ENCODE measurements at places on chromosomes 1 and 21.

DNA sequence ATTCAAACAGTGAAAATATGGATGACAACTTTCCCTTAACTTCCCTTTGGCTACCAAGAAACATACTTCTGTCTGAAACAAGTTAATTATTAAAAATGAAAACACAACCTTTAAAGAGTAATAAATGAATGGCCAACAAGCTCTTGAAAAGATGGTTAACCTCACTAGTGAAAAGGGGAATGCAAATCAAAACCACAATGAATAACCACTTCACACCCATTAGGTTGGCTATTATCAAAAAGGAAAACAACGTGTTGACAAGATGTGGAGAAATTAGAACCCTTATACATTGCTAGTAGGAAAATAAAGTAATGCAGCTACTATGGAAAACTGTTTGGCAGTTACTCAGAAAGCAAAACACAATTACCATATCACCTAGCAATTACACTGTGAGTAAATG lies 14.1 kb downstream of the COP1 start:
- DNase-seq = no peak

DNA sequence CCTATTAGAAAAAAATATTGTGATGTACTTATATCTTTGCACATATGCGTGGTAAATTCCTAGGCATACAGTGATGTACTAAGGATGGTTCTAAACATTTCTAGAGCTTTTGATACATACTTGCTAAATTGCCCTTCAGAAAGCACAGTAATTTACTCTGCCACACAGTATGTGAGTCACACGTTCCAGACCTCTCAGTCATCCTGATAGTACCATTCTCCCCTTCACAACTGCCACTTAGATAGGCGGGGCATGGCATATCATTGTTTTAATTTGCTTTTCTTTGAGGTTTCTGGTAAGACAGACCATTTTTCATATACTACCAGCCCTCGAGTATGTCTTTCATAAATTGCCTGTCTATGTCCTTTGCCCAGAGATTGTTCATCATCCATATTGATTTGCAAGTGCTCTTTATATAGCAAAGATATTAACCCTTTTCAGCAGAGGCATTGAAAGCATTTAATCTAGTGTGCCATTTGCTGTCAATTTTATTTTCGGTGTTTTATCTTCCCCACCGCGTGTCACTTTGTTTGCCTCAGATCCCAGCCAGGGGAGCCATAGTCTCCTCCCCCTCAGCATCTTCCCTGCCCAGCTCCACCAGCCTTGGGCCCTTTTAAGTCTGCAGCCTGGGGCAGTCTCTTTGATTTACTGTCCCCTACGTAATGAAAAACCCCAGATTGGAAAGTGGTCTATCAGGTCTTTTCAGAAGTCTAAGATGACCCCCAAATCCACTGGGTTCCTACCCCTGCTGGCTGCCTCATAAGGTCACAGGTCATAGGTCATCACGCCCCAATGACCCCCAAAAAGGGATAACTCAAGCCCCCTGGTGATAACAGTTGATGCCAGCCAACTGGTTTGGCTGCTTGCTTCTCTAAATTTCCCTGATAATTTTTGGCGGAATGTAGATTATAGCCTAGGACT lies 11.8 kb upstream of the PAX7 start:
- DNase-seq = no peak

- DNase-seq = no peak
These were observed 33.8 kb downstream of the C21orf91 start for GRCh38 chr21:17785403-17785788.

- no peak for DNase-seq
These were observed 44.5 kb downstream of the HIVEP3 start for GRCh38 chr1:41874151-41874719.

GRCh38 chr21:26715878-26716506 lies 129.2 kb downstream of the ADAMTS1 start:
- no peak for DNase-seq

- no peak for DNase-seq
These were observed 31.0 kb downstream of the ARID1A start for GRCh38 chr1:26726784-26727183.

DNA sequence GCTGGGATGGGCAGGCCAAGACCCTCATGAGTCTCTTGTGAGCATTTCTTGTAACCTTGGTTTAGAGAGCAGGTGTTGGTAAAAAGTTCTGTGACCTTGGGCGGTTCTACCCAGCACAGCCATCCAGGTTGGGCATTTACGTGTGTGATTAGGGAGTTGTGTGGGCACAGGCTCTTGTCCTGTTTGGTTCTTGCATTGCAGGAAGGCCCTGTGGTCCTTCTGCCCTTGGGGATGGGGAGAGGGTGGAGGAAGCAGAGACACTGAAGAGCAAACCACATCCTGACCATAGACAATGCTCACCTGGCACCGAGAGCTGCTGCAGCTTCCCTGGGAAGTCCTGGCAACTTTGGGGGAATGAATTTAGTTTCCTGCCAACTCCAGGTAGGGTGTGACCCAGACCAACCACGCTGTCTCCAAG lies 25.6 kb downstream of the RNF187 start:
- DNase-seq = no peak

DNA sequence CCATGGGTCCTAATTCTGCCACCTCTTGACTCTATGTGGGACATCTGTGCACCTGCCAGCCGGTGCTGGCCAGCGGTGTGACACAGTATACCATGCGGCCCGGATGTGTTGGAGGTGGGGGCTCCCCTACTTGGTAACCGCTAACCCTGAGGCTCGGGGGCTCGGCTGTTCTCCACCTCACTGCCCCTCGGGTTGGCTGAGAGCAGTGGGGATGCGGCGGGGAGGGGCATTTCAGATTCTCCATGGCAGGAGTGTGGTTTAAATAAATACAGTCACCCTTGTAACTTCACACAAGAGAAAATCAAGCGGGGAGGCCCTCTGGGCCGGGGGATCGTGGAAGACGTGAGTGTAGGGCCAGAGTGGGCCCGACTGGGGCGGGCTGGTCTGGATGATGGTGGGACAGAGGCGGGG lies 11.0 kb downstream of the KRTAP10-1 start:
- DNase-seq = no peak

DNA sequence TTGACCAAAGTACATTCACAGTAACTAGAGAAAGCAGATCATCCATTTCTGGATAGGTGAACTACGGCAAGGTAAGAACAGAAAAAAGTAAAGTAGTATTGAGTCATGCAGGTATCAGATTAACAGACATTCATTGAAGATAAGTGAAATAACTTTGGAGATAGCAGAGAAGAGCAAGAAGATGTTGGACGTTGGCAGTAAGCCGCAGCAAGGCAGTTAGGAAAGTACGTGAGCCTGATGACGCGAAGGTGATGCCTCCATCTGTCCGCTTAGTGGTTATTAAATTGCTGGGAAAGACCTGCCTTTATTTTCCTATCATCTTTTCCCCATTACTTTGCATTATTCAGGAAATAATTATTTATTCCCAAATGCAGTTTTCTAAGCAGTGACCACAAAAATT lies 24.9 kb upstream of the KIAA1614 start:
- DNase-seq = no peak

GRCh38 chr1:218967836-218968235 lies 205.8 kb upstream of the LYPLAL1 start:
- DNase-seq = no peak

GRCh38 chr1:152459596-152460528 lies 45.8 kb upstream of the CRNN start:
- DNase-seq = no peak

DNA sequence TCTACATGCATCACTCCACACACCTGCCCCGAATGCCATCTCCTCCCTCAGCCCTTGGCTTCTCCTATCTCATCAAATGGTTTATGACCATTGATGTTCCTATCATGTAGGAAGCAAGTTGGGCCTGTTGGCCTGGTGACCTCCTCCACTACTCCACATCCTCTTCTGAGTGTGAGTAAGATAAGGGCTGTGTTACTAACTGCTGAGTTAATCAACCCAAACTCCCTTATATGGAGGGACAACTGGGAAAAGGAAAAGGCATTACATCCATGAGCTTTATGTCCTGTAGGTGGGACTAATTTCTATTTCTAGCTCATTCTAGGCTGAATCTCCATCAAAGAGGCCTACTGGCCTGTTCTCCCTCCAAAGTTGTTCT lies 57.6 kb downstream of the WLS start:
- no peak for DNase-seq

GRCh38 chr1:54583871-54584270 lies 35.8 kb downstream of the ACOT11 start:
- no peak for DNase-seq

DNA sequence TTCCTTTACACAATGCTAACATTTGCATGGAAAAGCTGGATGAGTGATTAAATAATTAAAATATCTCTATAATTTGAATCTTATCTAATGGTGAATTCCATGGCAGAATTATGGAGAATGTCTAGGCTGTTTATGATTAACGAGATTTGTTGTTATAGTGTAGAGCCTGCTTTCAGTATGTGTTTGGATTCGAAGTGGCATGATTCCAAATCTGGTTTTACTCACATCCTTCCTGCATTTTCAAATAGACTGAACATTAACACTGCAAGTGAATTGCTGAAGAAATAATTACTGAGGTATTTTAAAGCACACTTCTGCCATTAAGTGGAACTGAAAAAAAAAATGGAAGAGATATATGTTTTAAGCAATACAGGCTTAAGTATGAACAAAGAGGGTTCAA lies 5.1 kb upstream of the NEK7 start:
- no peak for DNase-seq

- DNase-seq = no peak
These were observed 1.0 kb downstream of the ARID4B start for GRCh38 chr1:235326719-235327558.

DNA sequence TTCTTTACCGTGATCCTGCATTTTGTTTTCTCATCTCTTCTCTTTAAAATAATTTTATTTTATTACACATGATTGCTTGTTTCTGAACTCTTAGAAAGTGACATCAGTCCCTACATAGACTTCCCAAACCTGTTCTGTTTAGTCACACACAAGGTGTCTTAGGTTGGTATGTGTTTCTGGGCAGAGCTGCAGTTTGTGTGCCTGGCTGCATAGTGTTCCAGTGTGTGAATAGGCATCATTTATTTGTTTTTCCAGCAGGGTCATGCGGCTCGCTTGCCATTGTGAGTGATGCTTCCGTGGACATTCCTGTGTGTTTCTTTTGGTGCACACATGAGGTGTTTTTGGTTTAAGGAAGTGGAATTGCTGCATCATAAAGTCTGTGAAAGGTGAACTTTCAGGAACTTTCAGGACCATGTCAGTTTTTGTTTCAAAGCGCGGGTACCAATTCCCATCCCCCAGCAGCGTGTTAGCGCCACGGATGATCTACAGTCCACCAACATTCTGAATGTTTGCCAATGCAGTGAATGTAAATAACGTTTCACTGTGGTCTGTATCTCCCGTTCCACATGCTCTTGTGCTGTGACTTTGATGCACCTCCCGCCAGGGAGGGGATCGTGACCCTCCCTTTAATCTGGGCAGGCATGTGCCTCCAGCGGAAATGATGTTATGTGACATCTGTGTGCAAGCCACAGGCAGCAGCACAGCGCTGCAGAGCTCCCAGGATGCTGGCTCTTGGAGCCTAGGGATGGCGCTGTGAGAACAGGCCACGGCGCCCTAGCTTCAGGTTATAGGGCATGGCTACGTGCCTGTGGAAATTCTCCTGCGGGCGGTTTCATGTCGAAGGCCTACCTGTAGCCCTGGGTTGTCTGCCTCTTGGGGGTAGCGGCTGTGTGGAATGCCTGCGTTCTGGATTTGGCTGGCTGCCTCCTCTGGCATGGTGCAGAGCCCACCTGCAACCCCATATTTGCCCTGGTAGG lies 144.6 kb upstream of the COL6A1 start:
- no peak for DNase-seq

DNA sequence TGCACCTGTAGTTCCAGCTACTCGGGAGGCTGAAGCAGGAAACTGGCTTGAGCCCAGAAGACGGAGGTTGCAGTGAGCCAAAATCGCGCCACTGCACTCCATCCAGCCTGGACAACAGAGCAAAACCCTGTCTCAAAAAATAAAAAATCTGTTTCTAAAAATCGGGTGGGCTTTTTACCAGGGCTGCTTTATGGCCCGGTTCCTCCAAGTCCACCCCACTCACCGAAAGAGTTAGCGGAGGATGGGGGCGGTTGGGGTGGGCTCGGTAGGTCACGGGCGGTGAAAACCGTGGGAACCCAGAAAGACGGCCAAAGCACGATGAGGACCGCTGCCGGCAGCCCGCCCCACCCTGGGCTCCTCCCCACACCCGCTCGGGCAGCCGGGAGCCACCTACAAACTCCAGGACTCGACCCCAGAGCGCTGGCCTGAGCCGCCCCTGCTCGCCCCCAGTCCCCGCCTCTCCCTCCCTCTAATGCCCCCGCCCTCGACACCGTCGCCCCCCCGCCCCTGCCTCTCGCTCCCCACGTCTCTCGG lies 846 bp upstream of the PER3 start:
- no peak for DNase-seq

- DNase-seq = no peak
These were observed 72.8 kb upstream of the NR5A2 start for GRCh38 chr1:199954699-199955098.

DNA sequence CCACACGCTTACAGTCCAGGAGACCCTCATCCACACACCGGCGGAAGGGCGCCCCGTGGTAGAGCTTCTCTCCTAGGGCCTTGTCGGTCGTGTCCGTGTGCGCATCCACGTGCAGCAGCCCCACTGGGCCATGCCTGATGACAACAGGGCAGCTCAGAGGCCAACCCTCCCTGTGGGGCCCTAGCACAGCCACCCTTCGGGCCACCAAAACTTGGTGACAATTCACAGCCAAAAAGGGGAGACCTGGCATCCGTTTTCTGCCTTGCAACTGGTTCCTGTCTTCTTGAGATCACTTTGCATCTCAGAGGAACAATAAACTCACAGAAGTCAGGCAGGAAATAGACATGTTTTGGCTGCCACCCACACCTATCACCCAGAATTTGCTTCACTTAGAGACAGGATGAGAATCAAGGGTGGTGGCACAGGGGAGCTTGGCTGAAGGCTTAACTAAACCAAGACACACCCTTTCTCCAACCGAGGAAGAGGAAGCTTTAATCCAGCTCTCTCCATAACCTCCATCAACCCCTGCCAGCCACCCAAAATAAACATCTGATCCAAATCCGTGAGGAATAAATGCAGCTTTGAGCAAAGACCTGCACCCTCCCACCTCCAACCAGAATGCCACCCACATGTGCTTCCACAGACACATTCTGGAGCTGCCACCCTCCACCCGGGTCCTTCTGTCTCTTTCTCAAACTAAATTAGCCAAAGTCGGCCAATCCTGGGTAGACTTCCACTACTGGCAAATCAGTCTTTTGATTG lies 5.7 kb downstream of the AGMAT start:
- DNase-seq = no peak

DNA sequence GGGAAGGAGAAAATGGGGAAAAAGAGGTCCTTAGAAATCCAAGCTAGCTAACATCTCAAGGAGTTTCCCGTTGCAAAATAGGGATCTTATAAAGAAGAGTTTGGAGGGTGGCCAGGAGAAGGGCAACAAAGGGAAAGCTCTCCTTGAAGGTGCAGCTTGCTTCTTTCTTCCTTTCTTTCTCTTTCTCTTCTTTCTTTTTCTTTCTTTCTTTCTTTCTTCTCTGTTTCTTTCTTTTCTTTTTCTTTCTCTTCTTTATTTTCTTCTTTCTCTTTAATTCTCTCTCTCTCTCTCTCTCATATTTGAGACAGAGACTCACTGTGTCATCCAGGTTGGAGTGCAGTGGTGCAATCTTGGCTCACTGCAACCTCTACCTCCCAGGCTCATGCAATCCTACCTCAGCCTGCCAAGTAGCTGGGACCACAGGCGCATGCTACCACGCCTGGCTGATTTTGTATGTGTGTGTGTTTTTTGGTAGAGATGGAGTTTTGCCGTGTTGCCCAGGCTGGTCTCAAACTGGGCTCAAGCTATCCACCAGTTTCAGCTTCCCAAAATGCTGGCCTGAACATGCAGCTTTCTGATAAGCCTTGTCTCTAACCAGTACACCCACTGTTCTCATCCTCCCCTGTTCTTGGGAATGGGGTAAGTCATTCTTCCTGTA lies 44.4 kb downstream of the RNF11 start:
- no peak for DNase-seq

Measured in SK-N-MC (cell line).